ENCODE measurements at places on chromosomes 1 and 21.

- DNase-seq, result no peak
These were observed 148.1 kb upstream of the CTTNBP2NL start for GRCh38 chr1:112247961-112248360.

DNA sequence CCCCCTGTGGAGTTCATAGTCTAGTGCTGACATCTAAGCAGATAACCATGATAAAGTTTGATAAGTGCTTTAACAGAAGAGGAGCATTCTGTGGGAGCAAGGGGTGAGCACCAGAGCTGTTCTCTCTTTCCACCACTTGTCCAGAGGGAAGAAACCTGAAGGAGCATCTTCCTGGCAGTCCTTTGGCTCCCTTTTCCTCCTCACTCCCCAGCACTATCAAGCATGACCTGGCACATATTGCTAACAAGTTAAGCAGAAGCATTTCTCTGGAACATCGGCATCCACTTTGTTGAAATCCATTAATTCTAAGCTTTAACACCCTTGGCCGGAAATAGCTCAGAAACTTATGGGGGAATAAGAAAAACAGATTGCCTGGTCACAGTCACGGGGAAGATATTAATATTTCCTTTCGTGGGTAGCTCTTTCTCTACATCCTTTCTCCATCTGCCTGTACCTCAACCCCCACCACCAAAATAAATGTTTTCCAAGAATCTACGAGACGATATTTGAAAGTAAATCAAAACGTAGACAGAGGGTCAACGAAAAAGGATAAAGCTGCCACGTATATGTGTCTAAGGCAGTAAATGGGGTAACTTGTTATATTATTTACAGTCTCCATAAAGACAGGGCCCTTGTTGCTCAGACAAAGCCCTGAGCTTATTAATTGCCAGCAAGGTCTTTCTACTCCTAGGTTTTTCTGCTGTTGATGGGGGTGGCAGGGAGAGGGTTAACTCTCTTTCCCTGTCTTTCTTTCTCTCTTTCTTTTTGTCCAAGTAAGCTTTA lies 351.4 kb downstream of the NUF2 start:
- DNase-seq, result no peak

GRCh38 chr21:26761174-26761915 lies 83.9 kb downstream of the ADAMTS1 start:
- DNase-seq, result no peak

DNA sequence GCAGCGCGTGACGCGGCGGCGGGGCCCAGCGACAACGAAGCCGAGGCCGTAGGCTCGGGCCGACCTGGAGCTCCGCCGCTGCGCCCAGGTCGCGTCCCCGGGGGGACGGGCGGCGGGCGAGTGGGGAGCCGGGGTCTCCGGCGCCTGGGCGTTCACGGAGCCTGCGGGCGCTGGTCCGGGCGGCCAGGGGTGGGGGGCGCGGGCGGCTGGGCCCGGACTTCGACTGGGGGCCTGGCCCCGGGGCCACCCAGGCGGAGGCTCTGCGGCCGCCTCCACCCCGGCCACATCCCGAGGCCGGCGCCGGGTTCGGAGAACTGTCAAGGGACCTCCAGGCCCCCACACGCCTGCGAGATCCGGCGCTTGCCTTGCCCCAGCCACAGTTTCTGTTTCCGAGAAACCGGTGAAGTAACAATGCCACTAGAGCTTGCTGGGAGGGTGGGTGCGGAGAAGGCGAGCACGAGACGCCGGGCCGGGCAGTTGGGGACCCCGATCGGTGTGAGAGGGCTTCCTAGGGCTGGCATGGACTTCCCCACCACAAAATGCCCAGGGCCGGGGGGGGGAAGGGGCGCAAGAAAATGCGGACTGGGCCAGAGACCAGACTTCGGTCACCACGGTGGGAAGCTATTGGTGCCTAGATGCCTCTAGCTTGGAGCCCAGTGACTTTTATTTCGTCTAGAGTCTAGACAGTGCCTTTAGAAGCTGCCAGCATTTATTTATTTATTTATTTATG lies 501 bp downstream of the FBXO6 start:
- no peak for DNase-seq

DNA sequence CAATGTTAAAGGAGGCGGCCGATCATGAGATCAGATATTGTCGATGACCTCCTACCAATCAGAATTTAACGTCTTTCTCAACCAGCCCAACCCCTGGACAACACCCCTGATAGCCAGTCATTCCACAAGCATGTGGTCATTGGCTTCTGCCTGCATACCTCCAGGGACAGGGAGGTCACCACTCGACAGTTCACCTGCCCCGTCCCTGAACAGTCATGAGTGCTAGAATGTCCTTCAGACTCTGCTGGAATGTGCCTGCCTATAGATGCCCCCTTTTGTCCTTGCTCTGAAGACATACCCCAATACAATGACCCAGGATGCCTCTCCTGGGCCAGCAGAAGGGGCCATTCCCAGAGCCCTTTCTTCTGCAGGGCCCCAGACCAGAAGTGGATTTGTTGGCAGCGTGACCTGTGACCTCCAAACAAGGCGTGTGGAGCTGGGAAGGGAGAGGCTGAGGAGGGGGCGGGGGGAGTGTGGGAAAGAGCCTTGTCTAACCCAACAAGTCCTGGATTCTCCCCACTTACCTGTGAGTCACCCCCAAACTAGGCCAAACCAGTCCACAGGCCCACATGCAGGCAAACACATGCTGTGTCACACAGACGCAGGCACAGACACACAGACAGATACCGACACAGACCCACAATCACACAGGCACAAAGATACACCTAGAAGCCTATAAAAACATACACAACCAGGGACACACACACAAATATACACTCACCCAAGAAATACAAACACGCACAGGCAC lies 2.2 kb downstream of the CRYBG2 start:
- DNase-seq, result no peak

GRCh38 chr1:33928251-33928650 lies 64.4 kb downstream of the HMGB4 start:
- no peak for DNase-seq

- no peak for DNase-seq
These were observed 123.8 kb downstream of the PIK3R3 start for GRCh38 chr1:46008585-46008984.

DNA sequence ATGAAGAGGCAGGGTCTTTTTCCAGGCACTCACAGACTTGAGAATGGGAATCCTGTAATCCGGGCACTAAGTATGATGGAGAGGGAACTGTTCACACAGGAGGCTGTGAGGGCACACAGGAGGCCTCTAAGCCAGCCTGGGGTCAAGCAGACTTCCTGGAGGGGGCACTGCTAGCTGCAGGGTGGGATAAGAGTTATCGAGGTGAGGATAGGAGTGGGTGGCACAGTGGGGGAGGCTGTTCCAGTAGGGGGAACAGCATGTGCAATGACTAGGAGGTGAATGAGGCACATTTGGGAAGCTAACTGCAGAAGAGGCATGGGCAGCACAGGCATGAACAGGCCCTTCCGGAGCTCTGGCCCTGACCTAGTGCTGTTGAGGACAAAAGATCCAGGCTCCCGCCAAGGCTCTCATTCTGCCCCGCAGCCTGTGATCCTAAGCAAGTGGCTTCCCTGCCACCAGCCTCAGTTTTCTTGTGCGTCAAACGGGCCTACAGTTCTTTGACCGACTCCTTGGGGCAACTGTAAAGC lies 216.7 kb downstream of the TRABD2B start:
- no peak for DNase-seq

GRCh38 chr1:219201656-219202055 lies 28.0 kb downstream of the LYPLAL1 start:
- no peak for DNase-seq

- no peak for DNase-seq
These were observed 10.9 kb upstream of the ARID1A start for GRCh38 chr1:26684763-26685508.

DNA sequence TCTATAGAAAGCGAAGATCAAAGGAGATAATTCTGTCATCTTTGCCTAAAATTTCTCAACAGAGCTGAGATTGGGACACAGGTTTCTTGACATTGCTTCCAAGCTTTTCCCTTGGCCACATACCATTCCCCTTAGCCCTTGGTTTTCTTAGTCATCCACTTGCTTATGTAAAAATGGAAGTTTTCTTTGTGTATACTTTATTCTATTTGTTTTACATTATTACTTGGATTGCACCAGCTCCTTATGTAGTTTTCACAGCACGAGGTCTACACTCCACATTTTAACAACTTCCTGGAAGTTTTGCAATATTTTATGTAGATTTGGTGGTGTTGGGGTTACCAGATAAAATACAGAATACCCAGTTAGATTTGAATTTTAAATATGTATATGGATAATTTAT lies 129.8 kb downstream of the PLA2G4A start:
- DNase-seq, result no peak

DNA sequence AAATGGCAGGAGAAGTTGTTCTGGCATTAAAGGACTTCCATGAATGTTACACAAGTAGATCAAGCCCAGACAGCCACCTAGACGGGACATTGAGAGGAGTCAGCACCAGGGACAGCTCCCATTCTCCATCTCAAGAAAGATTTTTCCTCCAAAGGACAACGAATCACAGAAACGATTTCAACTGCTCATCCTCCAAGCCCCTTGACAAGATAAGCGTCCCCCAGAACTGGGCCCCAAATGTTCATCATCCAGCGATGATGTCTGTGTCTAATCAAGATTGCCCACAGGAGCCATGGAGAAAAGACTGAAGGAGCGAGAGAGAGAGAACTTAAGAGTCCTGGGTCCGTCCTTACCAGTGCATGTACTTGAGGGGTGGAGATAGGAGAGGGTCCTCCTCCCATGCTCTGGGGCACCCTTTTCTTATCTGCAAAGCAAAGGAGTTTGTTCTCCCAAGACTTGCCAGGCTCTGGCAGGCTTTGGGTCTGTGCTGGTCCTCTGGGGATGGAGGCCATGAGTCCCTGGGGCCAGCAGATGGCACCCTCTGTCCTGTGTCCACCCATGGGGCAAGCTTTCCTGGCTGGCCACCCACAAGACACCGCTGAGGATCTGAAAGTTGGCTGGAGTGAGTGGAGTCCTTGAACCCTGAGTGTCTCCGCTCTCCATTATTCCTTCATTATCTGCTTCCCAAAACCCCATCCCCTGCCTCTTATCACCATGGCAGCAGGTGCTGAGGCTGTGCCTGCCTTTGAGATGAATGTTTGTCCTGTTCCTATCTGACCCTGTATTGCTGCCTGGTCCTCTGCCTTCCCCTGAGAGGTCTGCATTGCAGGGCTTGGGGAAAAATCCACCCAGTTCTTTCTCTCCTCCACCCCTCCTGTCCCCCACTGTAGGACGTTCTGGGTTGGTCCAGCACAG lies 164.6 kb downstream of the ACTL8 start:
- DNase-seq, result no peak

DNA sequence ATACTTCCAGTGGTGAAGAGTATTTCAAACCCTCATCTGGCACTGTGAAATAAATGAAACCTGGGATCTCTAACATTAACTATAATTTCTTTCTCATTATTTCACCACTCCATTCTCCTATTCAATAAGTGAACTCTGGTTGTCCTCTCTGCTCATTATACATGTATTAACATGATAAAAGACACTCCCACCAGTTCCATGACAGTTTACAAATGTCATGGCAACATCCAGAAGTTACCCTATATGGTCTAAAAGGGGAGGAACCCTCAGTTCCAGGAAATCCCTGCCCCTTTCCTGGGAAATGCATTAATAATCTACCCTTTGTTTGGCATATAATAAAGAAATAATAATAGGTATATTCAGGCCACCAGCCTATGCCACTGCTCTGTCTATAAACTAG lies 62.7 kb upstream of the BRINP3 start:
- no peak for DNase-seq

DNA sequence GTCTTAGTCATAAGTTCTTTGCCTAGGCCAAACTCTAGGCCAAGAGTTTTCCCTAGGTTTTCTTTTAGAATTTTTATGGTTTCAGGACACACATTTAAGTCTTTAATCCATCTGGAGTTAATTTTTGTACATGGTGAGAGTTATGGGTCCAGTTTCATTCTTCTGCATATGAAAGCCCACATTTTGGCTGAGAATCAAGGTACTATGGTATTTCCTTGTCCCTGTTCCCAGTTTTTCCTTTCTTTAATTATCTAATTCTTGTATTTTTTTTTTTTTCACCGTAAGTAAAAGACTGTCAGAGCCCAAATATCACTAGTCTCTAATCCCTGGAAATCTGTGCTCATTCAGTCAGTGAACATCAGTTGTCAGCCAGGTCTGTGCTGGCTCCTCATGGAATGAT lies 105.4 kb downstream of the MAP3K21 start:
- no peak for DNase-seq

- no peak for DNase-seq
These were observed 44.9 kb upstream of the EFHD2 start for GRCh38 chr1:15364740-15365139.

- DNase-seq, result no peak
These were observed 862 bp upstream of the DIPK1A start for GRCh38 chr1:92961896-92962752.

- no peak for DNase-seq
These were observed 36.8 kb upstream of the SCAF4 start for GRCh38 chr21:31768710-31769109.

- DNase-seq, result no peak
These were observed 16.1 kb upstream of the DPYD start for GRCh38 chr1:97936976-97937375.

DNA sequence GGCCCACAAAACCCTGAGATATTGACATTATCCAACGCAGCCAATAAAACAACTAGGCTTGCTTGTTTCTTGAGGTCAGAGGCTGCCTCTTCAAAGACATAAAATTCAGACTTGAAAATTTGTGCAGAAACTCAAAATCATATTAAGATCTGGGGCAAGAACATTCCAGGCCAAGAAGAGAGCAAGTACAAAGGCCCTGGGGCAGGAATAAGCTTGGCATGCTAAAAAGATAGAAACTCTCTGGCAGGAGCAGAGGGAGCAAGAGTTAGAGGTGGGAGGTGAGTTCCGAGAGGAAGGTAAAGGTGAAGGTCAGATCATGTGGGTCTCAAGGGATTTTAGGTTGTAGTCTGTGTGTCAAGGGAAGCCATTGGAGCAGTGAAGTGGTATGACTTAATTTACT lies 8.8 kb upstream of the IGSF3 start:
- no peak for DNase-seq

DNA sequence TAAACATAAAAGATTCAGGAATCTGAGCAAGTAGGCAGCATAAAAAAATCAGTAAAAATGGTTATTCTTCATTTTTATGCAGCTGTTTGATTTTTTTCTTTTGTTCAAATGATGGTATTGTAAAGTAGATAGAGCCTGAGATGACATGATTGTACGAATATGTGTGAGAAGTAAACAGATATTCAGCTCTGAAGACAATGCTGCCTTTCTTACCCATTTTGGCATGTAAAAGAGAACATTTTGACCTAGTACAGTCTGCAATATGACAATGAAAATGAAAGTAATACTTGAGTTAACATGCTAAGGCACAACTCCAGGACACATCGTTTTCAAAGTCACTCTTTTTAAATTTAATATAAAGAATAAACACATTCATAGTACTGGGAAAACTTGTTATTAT lies 95.7 kb upstream of the NCAM2 start:
- no peak for DNase-seq

- no peak for DNase-seq
These were observed 13.4 kb upstream of the ODF2L start for GRCh38 chr1:86409416-86410021.

- no peak for DNase-seq
These were observed 41.8 kb upstream of the LRRC52 start for GRCh38 chr1:165501970-165502348.

DNA sequence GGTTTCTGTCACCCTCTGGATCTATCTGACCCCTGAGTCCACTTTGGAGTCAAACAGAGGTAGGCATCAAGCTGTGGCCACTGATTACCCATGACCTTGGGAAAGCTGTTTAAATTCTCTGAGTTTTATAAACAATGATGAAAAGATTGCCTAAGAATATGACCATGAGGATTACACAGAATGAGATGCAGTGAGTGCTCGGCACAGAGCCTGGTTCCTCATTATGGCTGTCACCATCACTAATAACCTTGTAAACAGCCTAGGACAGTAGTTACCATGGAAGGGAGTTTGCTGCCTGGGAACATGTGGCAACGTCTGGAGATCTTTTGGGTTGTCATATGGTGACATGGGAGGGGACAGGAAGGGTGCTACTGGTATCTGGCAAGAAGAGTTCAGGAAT lies 248.3 kb upstream of the KAZN start:
- no peak for DNase-seq
